Hematopoietic multipotent progenitor cell treated with erythropoietin and hydrocortisone succinate and interleukin-3 and kit ligand, for 17 days (in vitro differentiated cells): ENCODE measurements at places on chromosomes 16 and 17.
A peak's percentile ranks its signal among the peaks of the same experiment; 100 is the strongest.

GRCh38 chr16:82754716-82755513 lies 128.1 kb downstream of the CDH13 start:
- DNase-seq = no peak

DNA sequence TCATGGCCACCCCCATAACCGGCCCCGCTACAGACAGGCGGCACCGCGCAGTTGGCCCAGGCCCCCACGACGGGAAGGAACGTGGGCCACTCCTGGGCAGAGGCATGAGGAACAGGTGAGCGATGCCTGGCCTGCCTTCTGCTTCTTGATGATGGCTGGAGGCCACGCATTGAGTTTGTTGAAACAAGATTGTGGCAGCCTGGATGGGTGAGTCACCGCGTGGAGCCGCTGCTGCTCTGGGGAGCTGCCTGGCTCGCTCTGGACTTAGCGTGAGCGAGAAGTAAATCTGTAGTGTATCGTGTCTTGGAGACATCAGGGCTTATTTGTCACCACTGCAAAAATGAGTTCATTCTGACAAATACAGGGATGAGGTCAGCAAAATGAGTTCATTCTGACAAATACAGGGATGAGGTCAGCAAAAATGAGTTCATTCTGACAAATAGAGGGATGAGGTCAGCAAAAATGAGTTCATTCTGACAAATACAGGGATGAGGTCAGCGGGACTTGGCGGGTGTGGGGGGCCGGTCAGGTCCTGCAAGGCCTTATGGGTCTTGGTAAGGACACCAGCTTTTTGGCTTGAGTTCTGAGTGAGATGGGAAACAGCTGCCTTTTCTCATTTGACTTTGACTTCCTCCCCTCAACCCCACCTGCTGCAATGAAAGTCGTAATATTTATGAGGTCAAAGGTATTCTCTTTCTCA lies 93.0 kb downstream of the SEC14L1 start:
- DNase-seq = peak; percentile 69

- no peak for DNase-seq
These were observed 6.1 kb upstream of the KRT14 start for GRCh38 chr17:41592601-41593305.

- DNase-seq = no peak
These were observed 38.7 kb downstream of the LAT start for GRCh38 chr16:29023279-29024277.

DNA sequence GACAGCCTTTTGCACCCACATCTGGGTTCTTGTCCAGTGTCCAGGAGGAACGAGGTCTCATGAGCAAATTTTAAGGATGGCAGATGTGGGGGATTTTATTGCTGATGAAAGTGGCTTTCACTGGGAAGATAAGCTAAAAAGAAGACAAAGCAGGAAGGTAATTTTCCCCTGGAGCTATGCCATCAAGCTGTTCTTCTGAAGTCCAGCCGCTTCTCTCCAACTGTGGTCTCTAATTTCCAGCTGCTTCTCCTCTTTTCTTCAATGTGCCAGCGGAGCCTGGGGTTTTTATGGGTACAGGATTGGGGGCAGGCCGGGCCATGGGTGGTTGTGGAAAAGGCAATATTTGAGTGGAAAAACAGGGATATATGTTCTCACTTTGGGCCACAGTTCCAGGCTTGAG lies 430.8 kb downstream of the WWOX start:
- no peak for DNase-seq

- DNase-seq = no peak
These were observed 45.2 kb downstream of the SNX29 start for GRCh38 chr16:12021578-12022253.
